Bone marrow (tissue), 2 donors: ENCODE measurements at places on chromosomes 5 and 9.

GRCh38 chr5:76736679-76737556 is 21.0 kb downstream of the F2R start:
- DNase-seq: no peak

- no peak for DNase-seq
These were observed 28.9 kb downstream of the TAF11L14 start for GRCh38 chr5:17663182-17663581.

GRCh38 chr5:157050050-157050449 is 8.9 kb downstream of the HAVCR1 start:
- DNase-seq: no peak

DNA sequence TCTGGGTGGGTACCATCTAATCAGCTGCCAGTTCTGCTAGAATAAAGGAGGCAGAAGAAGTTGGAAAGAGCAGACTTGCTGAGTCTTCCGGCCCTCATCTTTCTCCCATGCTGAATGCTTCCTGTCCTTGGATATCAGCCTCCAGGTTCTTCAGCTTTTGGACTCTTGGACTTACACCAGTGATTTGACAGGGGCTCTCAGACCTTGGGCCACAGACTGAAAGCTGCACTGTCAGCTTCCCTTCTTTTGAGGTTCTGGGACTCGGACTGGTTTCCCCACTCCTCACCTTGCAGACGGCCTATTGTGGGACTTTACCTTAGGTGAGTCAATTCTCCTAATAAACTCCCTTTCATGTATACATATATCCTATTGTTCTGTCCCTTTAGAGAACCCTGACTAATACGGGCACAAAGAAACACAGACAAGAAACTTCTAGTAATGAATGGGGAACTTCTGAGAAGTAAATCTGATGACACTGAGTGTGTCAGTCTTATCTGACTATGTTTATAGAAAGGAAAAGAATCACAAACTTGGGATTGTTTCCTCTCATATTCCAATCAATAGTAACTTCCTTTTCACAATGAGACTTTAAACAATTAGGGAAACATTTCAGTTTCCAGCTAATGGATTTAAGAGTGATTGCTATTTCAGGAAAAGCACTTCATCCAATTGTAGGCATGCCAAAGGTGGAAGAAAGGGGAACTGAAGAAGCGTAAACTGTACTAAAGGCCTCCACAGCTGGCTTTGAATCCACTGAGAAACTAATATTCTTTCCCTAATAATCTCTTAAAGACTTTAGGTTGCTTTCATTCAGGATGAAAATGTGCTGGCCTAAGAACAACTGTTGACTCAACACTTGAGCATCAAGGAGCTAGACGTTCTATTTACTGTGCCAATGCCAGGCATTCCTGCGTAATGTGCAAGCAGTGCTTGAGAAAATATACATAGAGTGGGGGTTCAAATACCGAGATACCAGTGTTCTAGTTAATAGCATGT is 127.9 kb upstream of the PTGER4 start:
- DNase-seq: peak; percentile 7

DNA sequence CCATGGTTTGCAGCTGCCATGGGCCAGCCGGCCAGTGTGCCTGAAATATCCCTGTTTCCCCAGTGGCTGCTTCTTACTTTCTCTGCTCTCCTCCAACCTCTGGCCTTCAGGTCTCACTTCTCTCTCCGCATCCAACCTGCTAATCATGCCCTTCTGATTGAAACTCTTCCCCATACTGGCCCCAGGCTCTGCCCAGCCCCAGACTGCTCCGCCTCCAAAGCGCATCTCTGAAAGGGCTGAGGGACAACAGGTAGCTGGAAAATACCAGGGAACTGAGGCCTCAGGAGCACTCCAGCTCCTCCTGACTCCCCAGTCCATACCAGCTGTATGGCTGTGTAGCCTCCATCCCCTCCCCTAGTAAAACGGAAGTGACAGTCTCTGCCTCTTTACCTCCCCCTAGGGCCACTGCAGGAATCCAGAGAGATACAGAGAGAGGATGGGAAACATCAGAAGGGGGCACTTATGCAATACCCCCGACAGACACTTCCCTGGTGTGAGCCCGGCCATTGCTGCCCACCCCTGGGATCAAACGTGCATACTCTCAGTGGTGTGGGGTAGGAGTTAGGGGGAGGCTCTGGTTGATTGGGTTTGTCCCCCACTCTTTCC is 34.2 kb downstream of the PAX5 start:
- no peak for DNase-seq

DNA sequence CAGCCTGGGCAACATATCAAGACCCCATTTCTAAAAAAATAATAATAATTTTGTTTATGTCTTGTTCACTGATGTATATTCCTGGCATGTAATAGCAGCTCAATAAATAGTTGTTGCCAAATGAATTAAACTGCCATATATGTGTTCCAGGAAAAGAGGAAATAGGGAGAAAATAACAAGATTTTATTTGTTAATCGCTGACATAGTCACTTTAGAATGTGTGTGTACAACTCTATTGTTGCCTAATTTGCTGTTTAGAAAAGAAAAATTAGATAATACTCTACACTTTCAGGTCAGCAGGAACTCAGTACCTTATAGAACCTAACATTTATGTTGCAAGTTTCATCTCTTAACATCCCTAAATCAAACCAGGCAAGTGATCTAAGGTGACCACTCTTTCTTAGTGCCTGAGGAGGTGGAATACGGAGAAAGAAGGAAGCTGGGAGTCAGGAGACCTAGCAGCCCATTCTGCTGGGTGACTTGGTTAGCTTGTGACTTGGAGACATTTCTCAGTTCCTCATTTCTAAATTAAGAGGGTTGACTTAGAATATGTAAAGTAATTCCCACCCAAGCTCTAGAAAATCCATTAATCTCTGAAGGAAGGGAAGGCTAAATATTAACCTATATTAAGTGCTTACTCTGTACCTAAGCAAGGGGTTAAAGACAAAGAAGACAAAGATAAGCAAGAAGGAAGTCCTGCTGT is 110.3 kb upstream of the IQGAP2 start:
- no peak for DNase-seq

DNA sequence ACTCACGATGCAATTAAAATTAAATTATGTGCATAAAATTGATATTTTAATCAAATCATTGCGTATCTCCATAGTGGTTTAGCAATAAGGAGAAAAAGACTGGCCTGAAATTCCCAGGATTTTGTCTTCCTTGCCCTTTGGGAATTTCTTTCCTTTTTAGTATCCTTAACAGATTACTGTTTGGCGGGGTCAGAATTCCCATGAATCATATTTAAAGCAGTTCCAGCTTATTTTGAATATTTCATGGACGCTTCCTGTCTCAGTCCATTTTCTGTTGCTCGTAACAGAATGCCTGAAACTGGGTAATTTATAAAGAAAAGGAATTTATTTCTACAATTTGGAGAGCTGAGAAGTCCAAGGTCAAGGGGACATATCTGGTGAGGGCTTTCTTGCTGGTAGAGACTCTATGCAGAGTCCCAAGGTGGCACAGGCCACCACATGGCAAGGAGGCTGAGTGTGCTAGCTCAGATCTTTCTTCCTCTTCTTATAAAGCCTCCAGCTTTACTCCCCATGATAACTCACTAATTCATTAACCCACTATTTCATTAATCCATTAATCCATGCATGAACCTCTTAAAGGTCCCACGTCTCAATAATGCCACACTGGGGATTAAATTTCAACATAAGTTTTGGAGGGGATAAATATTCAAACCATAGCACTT is 37.8 kb downstream of the CDH6 start:
- no peak for DNase-seq

GRCh38 chr9:137247916-137248175 is 3.2 kb upstream of the STPG3 start:
- DNase-seq: no peak

DNA sequence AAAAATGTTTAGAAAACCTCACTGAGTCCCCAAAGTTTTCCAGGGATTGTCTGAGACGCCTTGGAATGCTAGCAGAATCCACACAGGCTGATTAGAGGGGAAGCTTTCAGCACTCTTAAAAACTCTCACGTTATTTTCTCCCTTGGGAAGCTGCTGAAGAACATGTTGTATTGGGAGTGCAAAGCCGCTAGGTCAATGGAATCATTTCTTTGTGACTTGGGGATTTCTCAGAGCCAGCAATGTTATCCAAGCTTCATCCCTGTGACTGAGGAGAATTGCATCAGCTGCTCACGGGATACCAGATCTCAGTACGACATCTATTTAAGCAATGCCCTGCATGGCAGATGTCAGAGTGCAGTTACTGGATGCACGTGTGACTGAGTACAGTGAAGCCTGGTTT is 426.4 kb upstream of the MPDZ start:
- DNase-seq: no peak

- DNase-seq: no peak
These were observed 32.2 kb upstream of the NOTCH1 start for GRCh38 chr9:136577941-136578625.

DNA sequence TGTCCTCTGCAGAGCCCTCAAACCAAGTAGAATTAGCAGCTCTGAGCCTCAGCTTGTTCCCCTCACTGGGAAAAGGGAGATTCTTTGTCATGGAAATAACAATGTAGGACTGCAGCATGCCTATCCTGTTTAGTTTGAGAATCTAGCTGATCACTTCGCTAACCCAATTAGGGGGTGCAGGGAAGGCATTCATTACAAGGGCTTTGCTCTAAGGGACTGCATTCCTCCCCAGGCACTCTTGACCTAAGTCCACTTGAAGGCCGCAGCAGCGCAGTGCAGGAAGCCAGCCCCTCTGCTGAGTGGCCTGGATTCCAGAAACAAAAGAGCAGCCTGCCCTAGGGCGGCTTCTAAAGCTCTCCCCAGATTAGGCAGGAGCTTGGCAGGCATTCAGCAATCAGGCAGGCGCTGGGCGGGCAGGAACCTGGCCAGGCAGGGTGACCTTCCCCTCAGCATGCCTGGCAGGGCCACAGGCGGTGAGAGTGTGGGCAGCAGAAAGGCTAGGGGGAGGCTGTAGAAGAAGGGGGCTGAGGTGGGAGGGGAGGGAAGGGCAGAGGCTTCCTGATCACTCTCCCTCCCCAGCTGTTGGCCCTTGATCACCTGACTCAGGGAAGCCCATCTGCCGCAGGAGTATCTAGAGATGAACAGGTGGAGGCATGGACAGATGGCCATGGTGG is 24.8 kb downstream of the CCNJL start:
- DNase-seq: no peak

- DNase-seq: no peak
These were observed 25.8 kb downstream of the LYSMD3 start for GRCh38 chr5:90503596-90503995.

DNA sequence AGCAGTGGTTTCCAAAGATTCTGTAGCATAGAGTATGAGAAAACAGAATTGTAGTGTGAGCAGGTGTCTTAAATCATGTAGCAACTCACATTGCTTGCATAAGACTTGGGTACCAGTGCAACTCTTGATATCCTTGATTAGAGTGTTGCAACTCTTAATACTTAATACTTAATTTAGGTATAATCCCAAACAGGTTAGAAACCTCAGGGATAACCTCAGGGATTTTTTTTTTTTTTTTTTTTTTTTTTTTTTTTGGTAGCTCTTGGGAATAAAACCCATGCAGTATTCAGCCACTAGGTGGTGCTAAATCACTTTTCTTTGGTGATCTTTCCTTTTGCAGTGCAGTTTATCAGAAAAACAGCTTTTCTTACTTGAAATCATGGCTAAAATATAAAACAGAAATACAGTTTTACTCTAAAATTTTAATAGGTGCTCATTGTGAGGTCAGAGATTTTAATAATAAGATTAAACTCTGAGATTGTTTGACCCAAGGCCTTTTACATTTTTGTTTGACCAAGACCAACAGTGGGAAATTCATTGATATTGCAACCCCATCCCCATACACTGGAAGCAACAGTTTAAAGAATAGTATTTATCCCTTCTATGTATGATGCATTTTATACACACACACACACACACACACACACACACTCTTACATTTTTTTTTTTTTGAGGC is 55.3 kb downstream of the ERAP1 start:
- no peak for DNase-seq

DNA sequence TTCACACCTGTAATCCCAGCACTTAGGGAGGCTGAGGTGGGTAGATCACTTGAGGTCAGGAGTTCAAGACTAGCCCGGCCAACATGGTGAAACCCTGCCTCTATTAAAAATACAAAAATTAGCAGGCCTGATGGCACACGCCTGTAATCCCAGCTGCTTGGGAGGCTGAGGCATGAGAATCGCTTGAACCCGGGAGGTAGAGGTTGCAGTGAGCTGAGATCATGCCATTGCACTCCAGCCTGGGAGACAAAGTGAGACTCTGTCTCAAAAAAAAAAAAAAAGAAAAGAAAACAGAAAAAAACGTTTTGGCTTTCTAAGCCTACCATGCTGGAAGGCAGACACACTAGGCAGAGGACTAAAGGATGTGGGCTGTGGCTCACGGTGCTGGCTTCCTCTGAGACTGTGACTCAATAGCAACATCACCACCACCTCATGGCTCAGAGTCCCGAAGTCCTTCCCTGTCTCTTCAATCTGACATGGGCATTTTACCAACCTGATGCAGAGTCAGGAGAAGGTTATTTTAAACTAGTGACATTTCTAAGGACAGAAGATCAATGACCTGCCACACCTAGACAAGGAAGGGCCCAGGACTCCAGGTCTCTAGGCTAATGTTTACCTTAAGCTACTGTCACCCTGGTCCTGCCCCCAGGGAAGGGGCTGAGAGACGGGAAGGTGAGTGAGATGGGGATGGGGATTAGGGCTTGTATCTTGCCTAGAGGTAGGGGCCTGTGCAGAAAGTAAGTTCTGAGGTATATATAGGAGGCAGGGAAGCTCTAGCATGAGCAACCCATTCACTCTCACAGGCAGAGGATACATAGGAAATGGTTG is 3.7 kb downstream of the ECSCR start:
- peak; percentile 90 for DNase-seq

DNA sequence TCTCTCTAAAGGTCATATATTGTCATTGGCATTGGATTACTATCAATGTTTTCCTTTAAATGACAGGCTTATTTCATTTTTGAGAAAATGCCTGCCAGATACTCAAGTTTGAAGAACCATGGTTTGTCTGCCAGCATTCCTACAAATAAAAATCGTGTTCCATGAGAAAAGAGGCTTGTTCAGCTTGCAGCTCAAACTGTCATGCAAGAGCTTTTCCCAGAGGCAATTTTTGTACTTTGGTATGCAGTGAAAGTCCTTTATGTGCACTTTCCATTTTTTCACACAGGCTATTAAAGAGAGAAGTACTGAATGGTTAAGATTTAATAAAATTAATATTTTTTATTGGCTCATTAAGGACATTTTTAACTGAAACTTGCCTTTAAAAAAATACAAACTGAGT is 110.4 kb downstream of the FBXO4 start:
- DNase-seq: no peak

DNA sequence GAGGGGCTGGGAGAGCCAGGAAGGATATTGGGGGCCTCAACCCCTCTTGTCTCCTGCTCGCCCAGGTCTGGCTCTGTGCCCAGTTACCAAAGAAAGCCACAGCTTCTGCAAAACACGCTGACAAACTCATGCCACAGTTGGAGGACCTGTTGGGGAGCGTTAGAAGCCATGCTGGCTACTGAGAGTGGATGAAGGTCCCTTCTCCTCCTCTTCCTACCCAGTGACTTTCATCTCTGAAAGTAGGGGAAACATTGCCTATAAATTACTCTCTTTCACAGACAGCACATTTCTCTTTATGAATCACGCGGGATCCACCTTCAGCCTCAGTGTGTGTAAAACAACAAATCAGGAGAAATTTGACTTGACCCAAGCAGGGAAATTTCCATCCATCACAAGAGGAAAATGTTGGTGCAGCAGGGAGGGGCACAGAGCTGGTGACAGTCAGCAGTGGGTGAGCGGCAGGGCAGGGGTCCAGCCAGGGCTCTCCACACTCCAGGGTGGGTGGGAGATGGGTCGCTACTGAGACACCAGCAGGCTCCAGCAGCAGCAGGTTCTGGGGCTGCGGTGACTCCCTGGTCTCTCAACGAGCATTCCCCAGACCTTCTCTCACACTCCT is 181.9 kb downstream of the FGF18 start:
- DNase-seq: peak; percentile 96
